Activated CD8-positive, alpha-beta memory T cell treated with anti-CD3 and anti-CD28 coated beads for 1 hour (primary cell): ENCODE measurements at places on chromosomes 11 and 22.

GRCh38 chr11:76035020-76035419, 171.3 kb downstream of the WNT11 start:
- no peak for DNase-seq

- DNase-seq, result no peak
These were observed 71.0 kb upstream of the KIRREL3 start for GRCh38 chr11:127071606-127072005.

DNA sequence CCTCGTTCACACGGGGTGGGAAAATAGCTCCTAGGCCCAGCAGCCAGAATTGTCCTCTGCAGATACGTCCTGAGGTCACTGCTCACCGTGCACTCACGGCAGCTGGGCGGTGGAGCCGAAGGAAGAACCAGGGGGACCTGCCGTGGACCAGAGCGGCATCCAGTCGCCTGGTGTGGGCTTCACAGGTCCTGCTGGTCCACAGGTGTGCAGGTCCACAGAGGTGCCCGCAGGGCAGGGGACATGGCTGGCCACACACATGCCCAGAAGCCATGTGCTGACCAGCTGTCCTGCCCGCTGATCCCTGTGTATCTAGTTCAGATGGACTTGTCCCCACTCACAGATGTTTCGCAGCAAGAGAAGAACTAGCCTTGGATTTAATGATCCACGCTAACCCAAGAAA, 10.6 kb upstream of the PKP3 start:
- no peak for DNase-seq

DNA sequence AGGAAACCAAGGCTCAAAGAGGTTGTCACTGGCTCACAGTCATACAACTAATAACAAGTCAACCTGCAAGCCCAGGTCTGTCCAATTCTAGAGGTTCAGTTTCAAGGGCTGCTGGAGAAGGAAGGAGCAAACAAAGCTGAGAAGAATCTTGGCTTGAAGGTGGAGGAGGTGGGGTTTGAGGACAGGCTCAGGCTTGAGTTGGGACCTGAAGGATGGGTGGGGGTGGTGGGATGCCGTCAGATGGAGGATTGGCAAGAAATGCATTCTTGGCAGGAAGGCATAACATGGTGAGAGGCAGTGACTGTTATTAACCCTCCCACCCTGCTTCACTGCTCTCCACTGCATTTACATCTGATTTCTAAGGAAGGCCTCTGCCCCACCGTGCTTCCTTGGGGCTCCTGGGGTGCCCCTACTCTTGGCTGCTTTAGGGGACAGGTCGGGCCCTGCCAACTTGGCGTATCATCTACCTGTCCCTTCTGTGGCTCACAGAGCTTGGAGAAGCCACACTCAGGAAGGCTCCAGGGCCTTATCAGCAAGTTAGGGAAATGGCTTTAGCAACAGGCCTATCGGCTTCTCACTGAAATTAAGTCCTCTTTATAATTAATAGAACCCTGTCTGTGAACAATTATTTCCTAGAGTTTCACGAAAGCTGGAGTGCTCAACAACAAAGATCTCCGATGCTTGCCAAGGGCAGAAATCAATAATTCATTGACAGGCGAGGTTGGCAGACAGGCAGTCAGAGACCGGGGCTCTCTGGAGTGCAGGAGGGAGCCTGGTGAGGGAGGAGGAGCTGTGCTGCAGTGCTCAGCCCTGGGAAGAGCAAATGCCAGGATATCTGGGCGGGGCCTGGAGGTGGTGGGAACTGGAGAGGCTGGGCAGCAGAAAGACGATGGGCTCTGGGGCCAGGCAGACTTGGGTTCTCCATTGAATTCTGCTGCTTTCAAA, 84.9 kb upstream of the NARS2 start:
- no peak for DNase-seq

DNA sequence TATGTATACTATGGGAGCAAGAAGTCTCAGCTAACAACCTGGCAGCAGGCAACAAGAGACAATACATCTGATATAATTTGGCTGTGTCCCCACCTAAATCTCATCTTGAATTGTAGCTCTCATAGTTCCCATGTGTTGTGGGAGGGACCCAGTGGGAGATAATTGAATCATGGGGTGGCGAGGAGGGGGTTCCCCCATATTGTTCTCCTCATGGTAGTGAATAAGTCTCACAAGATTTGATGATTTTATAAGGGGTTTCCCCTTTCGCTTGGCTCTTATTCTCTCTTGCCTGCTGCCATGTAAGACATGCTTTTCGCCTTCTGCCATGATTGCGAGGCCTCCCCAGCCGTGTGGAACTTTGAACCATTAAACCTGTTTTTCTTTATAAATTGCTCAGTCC, 6.2 kb downstream of the DNAJC24 start:
- DNase-seq, result no peak

DNA sequence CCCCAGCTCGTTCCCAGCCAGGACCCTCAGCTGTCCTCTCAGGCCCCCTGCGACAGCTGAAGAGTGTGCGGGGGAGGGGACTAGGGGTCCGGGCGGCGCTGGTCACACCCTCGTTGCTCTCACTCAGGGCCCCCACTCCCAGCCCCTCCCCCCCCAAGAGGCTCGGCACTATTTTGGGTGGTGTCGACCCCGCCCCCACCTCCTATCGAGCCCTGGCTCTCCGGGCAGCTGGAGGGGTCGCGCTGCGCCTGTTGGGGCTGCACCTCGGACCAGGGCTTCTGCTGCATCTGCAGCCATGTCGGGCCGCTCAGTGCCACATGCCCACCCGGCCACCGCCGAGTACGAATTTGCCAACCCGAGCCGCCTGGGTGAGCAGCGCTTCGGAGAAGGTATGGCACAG, at the start of gene HSPB2:
Gene HSPB2, plus strand, starts transcription at position 200 of the 400 bp plus-strand sequence. Its CDS starts 96 bp downstream, at position 296.
- no peak for DNase-seq

DNA sequence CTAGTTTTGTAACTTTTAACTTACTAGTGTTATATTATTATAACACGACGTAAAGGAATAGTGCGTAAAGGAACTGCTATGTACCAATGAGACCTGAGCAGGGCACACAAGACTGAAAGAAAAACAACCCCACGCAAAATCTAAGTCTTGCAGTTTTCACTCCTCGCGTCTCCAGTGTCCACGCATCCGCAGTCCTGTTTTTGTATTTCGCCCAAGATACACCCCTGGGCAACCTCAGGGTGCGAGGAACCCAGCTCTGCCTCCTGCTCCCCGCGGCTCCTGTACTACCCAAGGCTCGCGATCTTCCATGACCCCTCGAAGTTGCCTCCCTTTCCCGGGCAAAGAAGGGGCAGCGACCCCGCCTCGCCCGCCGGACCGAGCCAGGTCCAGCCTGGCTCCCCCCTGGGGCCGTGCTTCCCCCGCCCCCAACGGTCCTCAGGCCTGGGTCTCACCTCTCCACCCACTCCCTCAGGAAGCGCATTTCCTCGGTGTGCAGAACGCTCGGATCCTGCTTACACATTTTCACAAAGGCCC, 393 bp downstream of the ST13 start:
- DNase-seq, result no peak

DNA sequence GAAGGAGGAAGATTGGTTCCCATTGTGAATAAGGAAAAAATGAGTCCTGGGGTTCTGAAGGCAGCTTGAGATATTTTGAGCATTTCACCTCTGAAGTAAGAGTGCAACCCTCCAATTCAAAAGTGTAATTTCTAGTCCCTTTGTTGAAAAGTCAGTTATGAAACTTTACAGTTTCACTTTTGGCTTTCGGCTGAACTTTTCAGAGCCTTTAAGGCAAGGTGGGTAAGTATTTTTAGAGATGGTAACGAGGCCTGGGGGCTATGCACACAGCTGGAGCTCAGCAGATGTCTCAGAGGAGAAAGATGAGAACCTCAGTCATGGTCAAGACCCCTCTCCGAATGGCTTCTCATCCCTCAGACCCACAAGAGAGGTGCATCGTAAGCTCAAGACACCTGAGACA, 267.6 kb downstream of the KIRREL3 start:
- DNase-seq, result no peak

DNA sequence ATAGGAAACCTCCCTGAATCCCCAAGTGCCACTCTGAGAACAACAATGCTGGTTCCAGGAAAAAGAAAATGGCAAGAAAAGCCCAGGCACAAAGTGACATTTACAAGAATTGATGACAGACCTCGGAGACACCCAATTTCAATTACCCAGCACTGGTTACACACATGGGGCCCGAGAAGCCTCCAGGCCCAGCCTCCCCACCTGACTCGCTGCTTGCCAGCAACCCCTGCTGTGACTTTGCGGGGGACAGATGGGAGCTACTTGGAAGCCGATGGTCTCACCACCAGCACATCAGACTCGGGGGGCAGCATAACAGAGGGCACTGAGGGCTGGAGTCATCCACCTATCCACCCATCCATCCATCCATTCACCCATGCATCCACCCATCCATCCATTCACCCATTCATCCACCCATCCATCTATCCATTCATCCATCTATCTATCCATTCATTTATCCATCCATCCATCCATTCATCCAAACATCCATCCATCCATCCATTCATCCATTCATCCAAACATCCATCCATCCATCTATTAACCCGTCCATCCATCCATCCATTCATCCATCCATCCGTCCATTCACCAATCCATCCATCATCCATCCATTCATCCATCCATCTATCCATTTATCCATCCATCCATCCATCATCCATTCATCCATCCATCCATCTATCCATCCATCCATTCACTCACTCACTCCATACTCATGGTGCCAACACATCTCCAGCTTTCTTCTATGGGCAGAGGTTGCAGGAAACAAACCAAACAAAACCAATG, 567.6 kb downstream of the BRD1 start:
- no peak for DNase-seq
